ENCODE measurements at places on chromosomes 6 and 20.

GRCh38 chr20:37480919-37481318 is 40.1 kb upstream of the NNAT start:
- DNase-seq: no peak

- DNase-seq: no peak
These were observed 738.6 kb upstream of the GJE1 start for GRCh38 chr6:141394125-141394536.

GRCh38 chr20:42587427-42587826 is 602.3 kb downstream of the PTPRT start:
- no peak for DNase-seq

- no peak for DNase-seq
These were observed 38.2 kb upstream of the SLCO4A1 start for GRCh38 chr20:62603907-62604785.

GRCh38 chr6:167091805-167092107 is 31.1 kb upstream of the CCR6 start:
- DNase-seq: no peak

DNA sequence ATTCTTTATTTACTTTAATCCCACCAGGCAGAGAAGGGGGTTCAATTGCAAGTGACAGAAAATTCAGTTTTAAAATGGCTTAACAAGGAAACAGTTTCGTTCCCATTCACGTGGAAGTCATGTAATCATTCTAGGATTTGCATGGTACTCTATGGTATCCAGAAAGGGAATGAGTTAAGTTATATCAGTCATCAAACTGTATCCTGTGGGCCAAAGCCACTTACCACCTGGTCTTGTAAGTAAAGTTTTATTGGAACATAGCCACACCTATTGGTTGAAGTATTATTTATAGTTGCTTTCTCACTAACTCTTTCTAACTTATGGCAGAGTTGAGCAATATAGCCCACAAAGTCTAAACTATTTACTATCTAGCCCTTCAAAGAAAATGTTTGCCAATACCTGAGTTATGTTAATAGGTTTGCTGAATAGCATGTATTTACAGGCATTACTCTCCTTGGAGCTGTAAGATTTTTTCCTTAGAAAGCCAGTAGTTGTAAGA is 10.2 kb upstream of the MMS22L start:
- DNase-seq: no peak

DNA sequence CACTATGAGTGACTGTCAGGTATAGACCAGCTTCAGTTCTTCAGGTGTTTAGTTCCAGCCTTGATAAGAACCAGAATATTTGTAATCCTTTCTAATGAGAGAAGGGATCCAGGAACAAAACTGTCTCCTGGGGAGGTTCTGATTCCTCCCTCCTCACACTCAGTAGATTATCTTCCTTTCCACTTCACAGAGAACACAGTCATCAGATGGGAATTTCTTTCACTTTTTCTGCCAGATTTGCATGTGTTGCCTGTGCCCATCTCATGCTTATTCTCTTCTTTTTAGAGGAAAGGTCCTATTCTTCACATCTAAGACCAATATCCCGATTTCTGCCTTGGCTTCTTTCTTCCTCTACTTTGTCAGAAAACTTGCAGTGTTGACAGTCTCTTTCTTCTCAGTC is 50.8 kb downstream of the CD109 start:
- DNase-seq: no peak

GRCh38 chr6:45378334-45378926 is 696 bp upstream of the SUPT3H start:
- DNase-seq: no peak

- no peak for DNase-seq
These were observed 128.4 kb downstream of the SYCP2 start for GRCh38 chr20:59804871-59805665.

DNA sequence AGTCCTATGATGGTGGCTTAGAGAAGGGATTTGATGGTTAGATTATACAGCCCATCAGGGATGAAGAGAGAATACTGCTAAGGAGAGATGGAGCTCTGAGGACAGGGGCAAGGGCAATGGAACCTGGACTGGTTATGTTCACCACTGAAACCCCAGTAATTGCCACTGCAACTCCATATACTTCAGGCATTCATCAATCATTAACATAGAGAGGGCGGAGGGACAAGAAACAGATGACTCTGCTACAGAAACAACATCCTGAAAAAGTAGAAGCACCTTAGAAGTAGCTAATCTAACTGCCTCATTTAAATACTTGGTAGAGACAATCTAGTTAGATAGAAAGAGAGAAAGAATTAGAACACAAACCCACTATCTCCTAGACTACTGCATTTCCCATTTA is 89.8 kb downstream of the MDN1 start:
- DNase-seq: no peak

GRCh38 chr6:30231067-30231466 is 17.9 kb upstream of the TRIM26 start:
- DNase-seq: no peak

DNA sequence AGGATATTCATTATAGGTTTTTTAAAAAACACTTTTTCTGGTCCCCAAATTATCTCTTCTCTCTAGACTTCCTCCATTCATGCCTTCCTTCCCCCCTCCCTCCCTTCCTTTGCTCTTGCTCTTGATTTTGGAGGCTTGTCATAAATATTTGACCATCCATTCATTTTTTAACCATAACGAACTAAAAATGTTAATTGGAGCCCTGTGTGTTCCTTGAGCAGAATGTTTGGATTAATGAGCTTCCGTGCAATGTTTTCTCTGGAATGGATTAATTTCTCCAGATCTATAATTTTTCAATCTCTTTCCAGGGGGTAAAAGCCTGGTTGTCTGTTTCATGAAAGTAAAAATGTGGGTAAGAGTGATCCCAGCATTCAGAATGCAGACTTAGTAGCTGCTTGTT is 155.5 kb downstream of the ESR1 start:
- DNase-seq: no peak

DNA sequence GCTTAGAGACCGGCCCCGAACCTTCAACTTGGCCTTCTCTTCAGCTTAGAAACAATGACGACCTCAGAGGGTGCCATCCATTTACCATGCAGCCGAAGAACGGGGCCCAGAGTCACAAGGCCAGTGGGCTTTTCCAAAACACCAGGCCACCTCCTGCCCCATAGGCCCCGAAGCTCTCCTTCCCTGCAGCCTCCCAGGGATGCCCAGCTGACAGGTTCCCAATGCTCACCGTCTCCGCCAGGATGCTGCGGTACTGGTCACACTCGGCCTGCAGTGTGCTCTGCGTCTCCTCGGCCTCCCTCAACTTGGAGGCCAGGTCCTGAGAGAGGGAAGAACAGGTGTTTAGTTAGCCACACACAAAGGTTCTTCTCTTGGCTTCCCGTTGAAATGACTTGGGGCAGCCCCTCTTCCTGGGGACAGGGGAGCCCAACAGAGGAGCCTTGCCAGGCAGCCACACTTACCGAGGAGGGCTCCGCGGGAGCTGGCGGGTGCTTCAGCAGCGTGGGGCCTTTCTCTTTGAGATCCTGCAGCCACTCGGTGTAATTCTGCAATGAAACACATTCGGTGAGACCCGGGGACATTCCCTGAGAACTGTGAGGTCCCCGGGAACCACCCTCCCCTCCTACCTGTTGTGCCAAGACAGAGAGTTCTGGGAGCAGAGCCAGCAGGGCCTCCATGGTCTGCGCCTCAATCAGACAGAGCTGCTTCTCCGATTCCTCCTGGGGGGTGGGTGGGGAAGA is 51.5 kb downstream of the DSTN start:
- no peak for DNase-seq

DNA sequence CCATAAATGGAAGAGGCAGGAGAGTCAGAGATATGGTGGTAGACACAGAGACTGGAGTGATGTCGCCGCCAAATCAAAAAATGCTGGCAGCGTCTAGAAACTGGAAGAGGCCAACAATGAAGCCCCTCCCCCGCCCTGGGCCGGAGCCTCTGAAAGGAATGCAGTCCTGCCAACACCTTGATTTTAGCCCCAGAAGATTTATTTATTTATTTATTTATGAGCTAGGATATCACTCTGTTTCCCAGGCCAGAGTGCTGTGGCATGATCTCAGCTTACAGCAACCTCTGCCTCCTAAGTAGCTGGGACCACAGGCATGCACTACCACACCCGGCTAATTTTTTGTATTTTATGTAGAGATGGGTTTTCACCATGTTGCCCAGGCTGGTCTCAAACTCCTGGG is 82.6 kb upstream of the CCDC167 start:
- no peak for DNase-seq

- DNase-seq: no peak
These were observed 17.3 kb downstream of the TREM1 start for GRCh38 chr6:41269166-41269565.

- DNase-seq: no peak
These were observed 436.2 kb upstream of the SOX4 start for GRCh38 chr6:21157186-21157929.

GRCh38 chr6:11613336-11613735 is 75.8 kb downstream of the TMEM170B start:
- no peak for DNase-seq

DNA sequence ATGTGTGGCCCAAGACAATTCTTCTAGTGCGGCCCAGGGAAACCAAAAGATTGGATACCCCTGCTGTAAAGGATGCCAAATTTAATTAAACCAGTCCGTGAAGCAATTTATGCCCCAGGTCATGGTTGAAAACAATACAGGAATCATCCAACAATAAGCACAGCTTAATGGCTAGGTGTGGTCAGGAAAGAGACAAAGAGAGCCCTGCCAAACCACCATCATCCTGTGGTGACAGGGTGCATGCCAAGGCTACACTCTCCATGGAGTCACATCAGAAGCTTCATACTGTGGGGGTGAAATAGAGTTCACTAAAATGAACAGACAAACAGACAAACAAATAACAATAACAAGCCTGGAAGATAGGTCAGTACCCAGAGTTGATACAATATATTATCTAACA is 62.7 kb downstream of the DZANK1 start:
- no peak for DNase-seq

- no peak for DNase-seq
These were observed 982.2 kb upstream of the MAP3K7 start for GRCh38 chr6:91569071-91569470.

GRCh38 chr20:6718662-6719368 is 48.7 kb upstream of the BMP2 start:
- peak; percentile 16 for DNase-seq

GRCh38 chr20:53950031-53950430 is 120.4 kb downstream of the BCAS1 start:
- no peak for DNase-seq

GRCh38 chr6:32223258-32224235 is at the start of gene NOTCH4:
Gene NOTCH4 (minus strand): TSS chr6:32224067. CDS start chr6:32223928, 139 bp downstream.
- DNase-seq: no peak

DNA sequence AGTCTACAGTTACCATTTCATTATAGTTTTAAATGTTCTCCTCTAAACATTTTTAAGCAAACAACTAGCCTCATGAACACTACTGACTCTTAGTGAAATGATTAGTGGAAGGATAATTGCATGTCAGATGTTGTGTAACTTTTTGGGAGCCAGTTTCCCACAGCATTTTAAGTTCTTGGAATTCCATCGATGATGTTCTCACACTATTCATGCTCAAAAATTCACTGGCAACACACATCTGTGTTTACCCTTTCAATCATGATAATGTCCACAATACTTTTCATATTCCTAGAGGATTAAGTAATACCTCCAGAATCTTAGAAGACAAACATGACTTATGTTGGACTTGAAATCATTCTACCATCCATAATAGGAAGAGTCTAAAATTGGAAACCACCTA is 678.1 kb upstream of the ID4 start:
- DNase-seq: no peak

- no peak for DNase-seq
These were observed 56.6 kb upstream of the POU3F2 start for GRCh38 chr6:98777762-98778161.

- DNase-seq: no peak
These were observed 271.7 kb upstream of the CHD6 start for GRCh38 chr20:41889844-41890224.

- no peak for DNase-seq
These were observed 60.7 kb downstream of the SUN5 start for GRCh38 chr20:32943490-32944052.

DNA sequence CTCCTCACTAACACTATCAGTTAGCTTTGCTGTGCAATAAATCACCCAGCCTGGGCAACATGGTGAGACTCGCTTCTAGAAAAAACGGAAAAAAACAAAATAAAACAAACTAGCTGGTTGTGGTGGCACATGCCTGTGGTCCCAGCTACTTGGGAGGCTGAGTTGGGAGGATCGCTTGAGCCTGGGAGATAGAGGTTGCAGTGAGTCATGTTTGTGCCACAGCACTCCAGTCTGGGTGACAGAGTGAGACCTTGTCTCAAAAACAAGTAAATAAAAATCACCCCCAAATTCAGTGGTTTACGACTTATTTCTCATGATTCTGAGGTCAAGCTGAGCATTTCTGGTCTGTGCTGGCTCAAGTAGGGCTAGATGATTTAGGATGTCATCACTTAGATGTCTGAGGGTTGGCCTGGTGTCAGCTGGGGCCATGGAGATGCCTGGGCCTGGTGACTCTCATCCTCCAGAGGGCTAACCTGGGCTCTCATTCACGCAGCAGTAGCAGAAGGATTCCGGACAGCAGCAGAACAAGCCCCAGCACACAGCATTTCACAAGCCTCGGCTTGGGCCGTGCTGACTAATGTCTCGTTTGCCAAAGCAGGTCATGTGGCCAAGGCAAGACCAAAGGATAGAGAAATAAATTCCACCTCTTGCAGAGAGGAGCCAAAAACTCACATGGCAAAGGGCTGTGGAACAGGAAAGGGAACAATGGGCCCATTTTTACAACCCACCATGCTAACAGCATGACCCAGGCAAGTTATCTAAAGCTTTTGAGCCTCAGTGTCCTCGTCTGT is 32.5 kb downstream of the MGME1 start:
- no peak for DNase-seq

GRCh38 chr6:169454204-169454871 is 200.7 kb upstream of the THBS2 start:
- peak; percentile 2 for DNase-seq

GRCh38 chr6:142881290-142881689 is 63.7 kb downstream of the HIVEP2 start:
- DNase-seq: no peak

DNA sequence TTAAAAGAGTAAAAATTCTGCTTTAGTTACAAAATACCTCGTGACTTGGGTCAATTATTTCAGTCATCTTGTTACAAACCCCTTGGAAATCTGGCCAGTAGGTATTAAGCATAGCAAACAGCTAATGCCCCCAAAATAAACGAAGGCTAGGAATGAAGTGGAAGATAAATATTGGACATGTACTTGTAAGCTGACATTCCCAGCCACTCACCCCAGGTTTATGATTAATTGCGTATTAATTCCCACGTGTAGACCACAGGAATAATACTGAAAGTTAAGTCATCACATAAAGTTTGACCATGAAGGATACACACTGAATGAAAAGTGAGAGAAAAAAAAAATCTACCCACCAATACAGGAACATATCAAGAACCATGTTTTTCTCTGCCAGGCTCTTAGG is 936.5 kb upstream of the ADGRB3 start:
- DNase-seq: no peak

DNA sequence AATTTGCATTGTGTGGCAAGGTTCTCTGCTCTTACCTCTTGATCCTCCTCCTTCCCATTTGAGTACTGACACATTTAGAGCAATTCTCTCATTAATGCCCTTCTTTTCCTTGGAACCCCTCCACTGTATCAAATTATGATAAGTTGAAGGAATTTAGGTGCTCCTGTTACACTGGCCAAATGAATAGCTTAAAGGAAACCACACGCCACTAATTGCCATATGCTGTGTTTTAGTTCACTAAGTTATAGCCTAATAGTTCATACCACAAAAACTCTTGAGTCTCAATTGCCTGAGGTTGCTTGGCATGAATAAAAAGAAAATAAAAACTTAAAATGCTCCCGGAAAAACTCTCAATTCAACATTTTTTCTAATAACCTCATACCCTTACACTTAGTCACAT is 1239.3 kb downstream of the EPHA7 start:
- DNase-seq: no peak
